ENCODE measurements at places on chromosomes 2 and 18. TPM values are rescaled to one million over a fixed set of nuclear protein-coding genes. Genes with fewer than 3 reads are reported as not detected.

Gene CNDP2
- 145 TPM for total RNA-seq

- DNase-seq: no peak
- H3K27me3 ChIP-seq: no peaks in the 10 kb centered on the region
- H3K4me3 ChIP-seq: no peak overlapping the region
- peaks cover 41% of the 10 kb centered on the region for H3K4me1 ChIP-seq
These were observed 25.6 kb downstream of the MAP3K2 start for GRCh38 chr2:127361929-127362885.

DNA sequence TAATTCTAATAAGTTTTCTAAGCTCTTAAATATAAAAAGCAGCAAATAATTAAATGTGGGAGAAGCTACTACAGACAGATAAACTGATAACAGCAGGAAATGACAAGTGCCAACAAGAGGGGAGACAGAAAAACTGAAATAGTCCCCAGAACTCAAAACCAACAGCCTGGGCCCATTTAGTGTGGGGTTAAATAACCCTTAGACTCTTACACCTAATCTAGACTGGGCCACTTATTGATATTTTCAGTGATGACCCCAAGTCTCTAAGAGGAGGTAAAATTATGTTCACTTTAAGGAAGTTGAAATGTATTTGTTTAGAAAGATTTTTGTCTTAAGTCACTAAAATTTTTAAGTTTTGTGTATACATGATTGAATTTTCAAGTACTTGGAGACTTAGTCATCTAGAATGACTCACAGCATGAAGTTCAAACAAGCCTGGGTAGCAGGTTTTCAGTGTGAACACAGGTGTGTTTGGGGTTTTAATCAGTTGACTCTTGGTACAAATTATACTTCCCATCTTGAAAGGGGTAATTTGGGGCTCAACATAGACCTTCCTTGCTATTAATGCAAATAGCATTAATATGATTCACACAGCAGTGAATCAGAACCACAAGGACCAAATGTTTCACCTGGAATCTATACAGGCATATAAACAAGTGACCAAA lies 54.9 kb upstream of the MYO3B start:
- H3K4me1 ChIP-seq: no peaks in the 10 kb centered on the region
- no peak overlapping the region for H3K4me3 ChIP-seq
- H3K27ac ChIP-seq: no peak overlapping the region
- DNase-seq: no peak

DNA sequence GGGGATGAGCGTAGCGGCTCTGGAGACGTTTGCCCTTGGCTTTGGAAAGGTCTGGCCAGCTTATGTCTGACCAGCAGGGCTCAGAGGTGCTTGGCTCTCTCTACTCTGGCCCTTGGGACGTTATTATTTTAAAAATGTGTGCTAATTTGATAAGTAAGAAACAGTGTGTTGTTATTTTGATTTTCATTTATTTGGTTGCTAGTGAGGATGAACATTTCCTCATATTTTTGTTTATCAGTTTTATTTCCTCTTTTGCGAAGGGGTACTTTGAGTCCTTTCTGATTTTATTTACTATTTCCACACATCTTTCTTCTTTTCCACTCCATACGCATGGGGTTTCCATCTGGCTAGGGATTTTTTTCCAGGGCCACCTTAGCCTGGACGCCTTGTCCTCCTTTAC lies 11.4 kb downstream of the CXCR4 start:
- no peak overlapping the region for H3K4me3 ChIP-seq
- no peaks in the 10 kb centered on the region for H3K27me3 ChIP-seq
- DNase-seq: no peak
- no peaks in the 10 kb centered on the region for H3K4me1 ChIP-seq
- H3K36me3 ChIP-seq: no peaks in the 10 kb centered on the region

Gene CSRNP3
- total RNA-seq: not detected

DNA sequence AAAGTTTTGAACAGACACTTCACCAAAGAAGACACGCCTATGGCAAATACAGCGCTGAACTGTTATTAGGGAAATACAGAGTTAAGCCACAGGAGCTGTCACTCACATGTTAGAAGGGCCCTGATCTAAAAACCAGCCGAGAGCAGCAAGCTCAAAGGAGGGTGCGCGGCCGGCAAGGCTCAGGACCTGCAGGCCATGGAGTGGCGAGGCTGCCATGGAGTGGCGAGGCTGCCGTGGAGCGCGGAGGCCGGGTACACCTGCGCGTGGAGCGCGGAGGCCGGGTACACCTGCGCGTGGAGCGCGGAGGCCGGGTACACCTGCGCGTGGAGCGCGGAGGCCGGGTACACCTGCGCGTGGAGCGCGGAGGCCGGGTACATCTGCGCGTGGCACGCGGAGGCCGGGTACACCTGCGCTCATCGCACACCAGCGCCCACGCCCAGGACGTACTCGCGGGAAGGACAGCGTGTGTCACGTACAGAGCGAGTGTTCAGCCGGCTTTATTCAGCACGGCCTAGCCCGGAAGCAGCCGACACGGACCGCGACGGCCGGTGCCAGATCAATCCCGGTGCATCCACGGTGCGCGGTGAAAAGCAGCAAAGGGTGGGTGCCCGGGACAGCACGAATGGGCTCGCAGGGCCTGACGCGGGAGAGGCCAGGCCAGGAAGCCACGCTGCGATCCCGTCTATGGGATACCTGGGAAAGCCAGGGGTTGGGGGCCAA lies 68.8 kb downstream of the SLC66A2 start:
- DNase-seq: no peak
- no peaks in the 10 kb centered on the region for H3K4me1 ChIP-seq
- H3K27me3 ChIP-seq: no peaks in the 10 kb centered on the region
- no peak overlapping the region for H3K27ac ChIP-seq
- no peaks in the 10 kb centered on the region for H3K36me3 ChIP-seq

GRCh38 chr18:13620206-13620672 lies 106.1 kb downstream of the FAM210A start:
- DNase-seq: no peak
- no peak overlapping the region for H3K4me3 ChIP-seq
- no peak overlapping the region for H3K27ac ChIP-seq

GRCh38 chr2:240214790-240215675 lies 74.6 kb upstream of the OTOS start:
- H3K4me1 ChIP-seq: no peaks in the 10 kb centered on the region
- no peak overlapping the region for H3K4me3 ChIP-seq
- H3K27me3 ChIP-seq: no peaks in the 10 kb centered on the region
- no peak for DNase-seq
- H3K27ac ChIP-seq: no peak overlapping the region
- H3K36me3 ChIP-seq: no peaks in the 10 kb centered on the region

Gene SLC4A5
- 10.9 TPM for total RNA-seq

Gene SLC25A52
- total RNA-seq: not detected

Gene C1QL2
- not detected for total RNA-seq

GRCh38 chr2:8165550-8165949 lies 516.3 kb upstream of the ID2 start:
- no peaks in the 10 kb centered on the region for H3K27me3 ChIP-seq
- DNase-seq: no peak
- no peak overlapping the region for H3K4me3 ChIP-seq
- H3K27ac ChIP-seq: no peak overlapping the region
- H3K36me3 ChIP-seq: no peaks in the 10 kb centered on the region
- H3K4me1 ChIP-seq: no peaks in the 10 kb centered on the region

GRCh38 chr2:10497797-10498251 lies 49.7 kb upstream of the ODC1 start:
- H3K27me3 ChIP-seq: no peaks in the 10 kb centered on the region
- H3K36me3 ChIP-seq: no peaks in the 10 kb centered on the region
- no peak overlapping the region for H3K4me3 ChIP-seq
- DNase-seq: peak; percentile 42

- no peak overlapping the region for H3K27ac ChIP-seq
- H3K4me3 ChIP-seq: no peak overlapping the region
These were observed 158.8 kb downstream of the DDX1 start for GRCh38 chr2:15750433-15750814.

DNA sequence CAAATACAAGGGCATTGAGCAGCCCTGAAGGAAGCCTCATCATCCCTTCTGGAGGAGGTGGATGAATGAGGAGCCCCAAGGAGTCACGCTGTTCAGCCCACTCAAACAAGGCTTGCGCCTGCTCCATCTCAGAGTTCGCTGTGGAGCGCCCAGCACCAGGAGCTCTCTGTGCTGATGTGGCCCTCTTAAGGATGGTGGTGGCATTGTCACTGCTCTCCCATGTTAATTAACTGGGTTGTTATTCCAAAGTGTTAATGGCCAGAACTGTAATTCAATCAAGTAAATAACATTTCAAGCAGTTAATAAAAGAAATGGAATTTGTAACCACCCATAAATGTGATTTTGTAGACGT lies 726.0 kb upstream of the RAB6C start:
- H3K27me3 ChIP-seq: no peaks in the 10 kb centered on the region
- no peak for DNase-seq
- no peaks in the 10 kb centered on the region for H3K36me3 ChIP-seq
- H3K4me3 ChIP-seq: no peak overlapping the region
- no peak overlapping the region for H3K27ac ChIP-seq

DNA sequence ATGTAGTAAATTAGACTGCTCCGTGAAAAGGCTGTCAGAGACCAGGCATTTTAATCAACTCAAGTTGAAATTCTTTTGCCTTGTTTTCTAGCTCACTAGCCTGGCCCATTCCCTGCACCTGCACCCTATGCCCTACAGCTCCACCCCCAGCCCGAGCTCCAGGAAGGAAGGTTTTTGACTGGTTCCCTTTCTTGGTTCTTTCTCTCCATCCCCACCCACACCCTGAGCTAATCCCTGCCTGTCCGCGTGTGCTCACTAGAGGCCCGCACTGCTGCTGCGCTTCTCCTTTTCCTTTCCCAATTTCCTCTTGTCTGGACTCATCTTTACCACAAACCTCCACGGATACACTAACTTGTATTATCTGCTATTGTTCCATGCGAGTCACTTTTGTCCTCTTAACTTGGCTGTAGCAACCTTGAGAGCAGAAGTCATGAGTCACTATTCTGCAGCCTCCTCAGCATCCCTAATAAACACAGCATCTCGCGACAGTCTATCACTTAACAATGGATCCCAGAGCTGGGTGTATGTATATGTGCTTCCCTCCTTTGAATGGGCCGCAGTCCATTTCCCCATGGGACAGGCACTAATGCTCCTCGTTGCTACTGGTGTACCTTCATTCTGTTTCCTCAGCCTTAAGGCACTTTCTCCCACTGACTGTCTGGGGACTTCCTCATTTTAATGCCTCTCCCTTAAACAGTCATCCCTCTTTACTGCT lies 36.5 kb downstream of the COLEC12 start:
- no peak overlapping the region for H3K4me3 ChIP-seq
- H3K27ac ChIP-seq: no peak overlapping the region
- DNase-seq: no peak
- H3K4me1 ChIP-seq: no peaks in the 10 kb centered on the region

Gene FTCDNL1
- total RNA-seq: 2.3 TPM

DNA sequence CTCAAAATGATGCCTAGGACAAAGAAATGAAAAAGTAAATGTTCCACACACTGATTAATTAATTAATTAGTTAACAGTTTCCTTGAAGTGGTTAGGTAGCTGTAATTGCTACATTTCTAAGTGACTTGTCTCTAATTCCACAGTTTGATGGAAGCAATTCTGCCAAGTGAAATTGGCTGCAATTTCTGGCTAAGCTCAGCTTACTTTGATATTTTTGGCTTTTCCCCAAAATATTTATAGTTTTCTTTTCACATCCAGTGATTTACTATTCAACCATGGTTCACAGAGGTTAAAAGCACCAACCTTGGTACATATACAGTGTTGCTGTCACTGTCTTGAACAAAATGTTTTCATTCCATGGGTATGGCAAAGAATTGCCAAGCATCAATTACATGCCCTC lies 459.5 kb upstream of the CDH20 start:
- H3K27ac ChIP-seq: no peak overlapping the region
- no peaks in the 10 kb centered on the region for H3K27me3 ChIP-seq
- H3K36me3 ChIP-seq: no peaks in the 10 kb centered on the region

- H3K27me3 ChIP-seq: no peaks in the 10 kb centered on the region
- H3K4me1 ChIP-seq: no peaks in the 10 kb centered on the region
- no peak for DNase-seq
- H3K27ac ChIP-seq: no peak overlapping the region
- no peak overlapping the region for H3K4me3 ChIP-seq
- no peaks in the 10 kb centered on the region for H3K36me3 ChIP-seq
These were observed 266.6 kb downstream of the TFCP2L1 start for GRCh38 chr2:121018136-121019061.

GRCh38 chr2:161729-162128 lies 102.1 kb downstream of the SH3YL1 start:
- DNase-seq: no peak
- no peaks in the 10 kb centered on the region for H3K4me1 ChIP-seq
- no peak overlapping the region for H3K27ac ChIP-seq
- no peaks in the 10 kb centered on the region for H3K27me3 ChIP-seq
- H3K4me3 ChIP-seq: no peak overlapping the region

Gene PROKR1
- not detected for total RNA-seq

DNA sequence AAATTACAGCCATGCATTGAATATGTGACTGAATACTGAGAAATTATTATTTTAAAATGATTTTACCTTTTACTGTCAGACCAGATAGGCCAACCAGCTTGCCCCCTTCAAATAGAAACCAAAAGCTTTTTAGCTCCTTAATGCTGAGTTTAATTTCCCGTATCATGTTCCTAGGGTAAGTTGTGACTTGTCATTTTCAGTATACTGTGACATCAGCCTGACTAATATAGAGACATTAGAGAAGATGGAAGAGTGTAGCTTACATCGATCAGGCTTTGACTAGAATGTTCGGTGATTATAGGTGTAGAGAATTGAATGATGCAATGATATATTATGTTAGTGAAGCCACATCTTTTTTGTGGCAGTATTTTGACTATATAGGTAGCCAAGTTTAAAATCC lies 50.6 kb upstream of the ZEB2 start:
- H3K4me3 ChIP-seq: no peak overlapping the region
- no peaks in the 10 kb centered on the region for H3K27me3 ChIP-seq
- no peaks in the 10 kb centered on the region for H3K36me3 ChIP-seq
- H3K27ac ChIP-seq: no peak overlapping the region

DNA sequence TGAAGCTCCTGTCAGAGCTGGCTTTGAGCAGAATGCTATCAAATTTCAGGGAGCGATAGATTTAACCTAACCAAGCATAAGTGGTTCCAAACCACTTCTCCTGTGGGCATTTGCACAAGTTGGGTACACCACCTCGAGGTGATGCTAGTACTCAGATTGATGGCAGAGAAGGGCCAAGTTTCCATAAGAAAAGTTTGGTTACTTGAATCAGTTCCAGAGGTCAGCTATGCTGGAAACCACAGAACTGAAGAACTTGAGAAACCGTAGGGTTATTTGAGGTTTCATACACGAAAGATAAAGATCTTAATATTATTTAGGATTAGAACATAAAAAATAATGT lies 238.2 kb upstream of the SOX11 start:
- H3K4me3 ChIP-seq: no peak overlapping the region
- no peaks in the 10 kb centered on the region for H3K4me1 ChIP-seq
- H3K27ac ChIP-seq: no peak overlapping the region

Gene FOXI3
- total RNA-seq: not detected

Gene MAL
- 108 TPM for total RNA-seq

GRCh38 chr2:240920783-240921231 lies 14.7 kb downstream of the CROCC2 start:
- no peak overlapping the region for H3K27ac ChIP-seq
- no peak overlapping the region for H3K4me3 ChIP-seq
- no peaks in the 10 kb centered on the region for H3K27me3 ChIP-seq
- H3K36me3 ChIP-seq: no peaks in the 10 kb centered on the region
- no peak for DNase-seq
- no peaks in the 10 kb centered on the region for H3K4me1 ChIP-seq
